ENCODE measurements at places on chromosomes 12 and 14.

GRCh38 chr12:124242529-124243065 is 52.3 kb upstream of the RFLNA start:
- DNase-seq: no peak

- DNase-seq: no peak
Observed at GRCh38 chr12:6424866-6425265, 19.9 kb upstream of the CD27 start.

DNA sequence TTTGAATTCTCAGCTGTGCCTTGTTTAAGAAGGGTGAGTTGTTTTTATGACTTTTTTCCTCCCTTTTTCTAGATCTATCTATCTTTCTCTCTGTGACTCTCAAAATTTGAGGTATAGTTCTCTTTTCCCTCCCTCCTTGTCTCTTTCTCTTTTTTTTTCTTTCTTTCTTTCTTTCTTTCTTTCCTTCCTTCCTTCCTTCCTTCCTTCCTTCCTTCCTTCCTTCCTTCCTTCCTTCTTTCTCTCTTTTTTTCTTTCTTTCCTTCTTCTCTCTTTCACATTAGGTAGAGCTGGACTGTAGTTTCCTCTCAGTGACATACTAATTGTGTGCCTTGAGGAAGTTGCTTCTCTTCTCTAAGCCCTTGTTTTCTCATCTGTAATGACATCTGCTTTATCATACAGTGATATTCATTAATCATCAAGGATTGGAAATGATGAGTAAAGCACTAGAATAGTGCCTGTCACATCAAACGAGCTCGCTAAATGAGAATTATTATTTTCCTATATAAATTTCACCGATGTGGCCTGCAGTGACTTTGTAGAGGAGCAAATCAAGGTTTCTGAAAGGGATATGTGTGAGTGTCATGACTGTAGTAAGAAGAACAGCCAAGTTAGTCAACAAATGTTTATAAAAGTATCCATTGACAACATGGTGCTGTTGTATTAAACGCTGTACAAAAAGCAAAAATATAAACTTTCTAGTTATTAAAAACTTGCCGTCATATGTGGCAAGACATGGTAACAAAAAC is 78.9 kb upstream of the SLC38A2 start:
- DNase-seq: no peak

DNA sequence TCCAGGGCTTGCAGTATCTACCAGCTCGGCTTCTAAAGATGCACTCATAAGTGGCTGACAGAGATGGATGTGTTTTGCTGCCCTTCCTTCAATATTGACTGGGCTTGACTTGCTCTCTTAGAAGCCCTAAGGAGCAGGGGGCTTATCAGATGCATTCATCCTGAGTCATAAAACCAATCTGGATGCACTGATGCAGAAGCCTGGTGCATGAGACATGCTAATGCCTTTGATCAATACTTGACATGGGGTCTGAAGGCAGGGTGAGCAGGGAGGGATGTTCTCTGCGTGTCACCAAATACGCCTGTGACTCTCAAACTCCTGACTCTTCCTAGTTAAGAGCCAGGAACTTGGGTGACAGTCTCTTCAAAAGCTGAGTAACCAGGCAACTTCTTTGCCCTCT is 77.8 kb upstream of the HSPB8 start:
- no peak for DNase-seq

- no peak for DNase-seq
Observed at GRCh38 chr12:83945871-83946270, 966.7 kb downstream of the SLC6A15 start.
